Type B pancreatic cell (in vitro differentiated cells): ENCODE measurements at places on chromosomes 5 and 9. TPM values are rescaled to one million over a fixed set of nuclear protein-coding genes. Genes with fewer than 3 reads are reported as not detected.

- no peak overlapping the region for H3K27ac ChIP-seq
- H3K27me3 ChIP-seq: peaks cover 64% of the 10 kb centered on the region
- peak overlapping the region; percentile 0 for H3K4me3 ChIP-seq
- peaks cover 13% of the 10 kb centered on the region for H3K4me1 ChIP-seq
Observed at GRCh38 chr5:157463621-157464518, 3.9 kb downstream of the NIPAL4 start.

DNA sequence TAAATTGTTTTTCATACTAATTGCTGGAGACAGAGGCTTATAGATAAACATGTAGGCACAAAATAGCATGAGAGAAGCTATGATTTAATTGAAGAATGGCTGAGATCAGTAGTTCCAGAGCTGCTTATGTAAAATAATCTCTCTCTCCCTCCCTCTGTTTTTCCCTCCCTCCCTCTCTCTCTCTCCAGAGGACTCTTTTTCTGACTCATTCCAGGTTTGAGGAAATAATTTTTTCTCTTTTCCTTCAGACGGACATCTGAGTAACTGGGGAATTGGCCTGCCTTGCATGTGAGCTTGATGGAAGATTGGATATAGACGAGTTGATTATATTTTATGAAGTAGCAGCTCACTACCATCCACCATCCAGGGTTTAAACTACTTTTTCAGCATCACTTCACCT, 35.5 kb downstream of the KCTD16 start:
- H3K36me3 ChIP-seq: no peaks in the 10 kb centered on the region
- no peak for DNase-seq
- H3K4me3 ChIP-seq: peak overlapping the region; percentile 63
- peaks cover 19% of the 10 kb centered on the region for H3K4me1 ChIP-seq

GRCh38 chr5:106094204-106094607, 1576.5 kb downstream of the EFNA5 start:
- H3K4me3 ChIP-seq: no peak overlapping the region
- no peaks in the 10 kb centered on the region for H3K27me3 ChIP-seq
- no peaks in the 10 kb centered on the region for H3K36me3 ChIP-seq
- no peak overlapping the region for H3K27ac ChIP-seq

GRCh38 chr5:137415231-137415681, 83.9 kb downstream of the SPOCK1 start:
- peaks cover 4% of the 10 kb centered on the region for H3K36me3 ChIP-seq
- no peak for DNase-seq
- H3K27ac ChIP-seq: no peak overlapping the region
- H3K4me1 ChIP-seq: no peaks in the 10 kb centered on the region

Gene TBCA
- 208 and 226 TPM in 2 replicates for total RNA-seq

- H3K4me3 ChIP-seq: no peak overlapping the region
- H3K27ac ChIP-seq: no peak overlapping the region
- DNase-seq: no peak
- peaks cover 3% of the 10 kb centered on the region for H3K4me1 ChIP-seq
- peaks cover 12% of the 10 kb centered on the region for H3K27me3 ChIP-seq
Observed at GRCh38 chr5:150101023-150101422, 14.7 kb upstream of the CSF1R start.

DNA sequence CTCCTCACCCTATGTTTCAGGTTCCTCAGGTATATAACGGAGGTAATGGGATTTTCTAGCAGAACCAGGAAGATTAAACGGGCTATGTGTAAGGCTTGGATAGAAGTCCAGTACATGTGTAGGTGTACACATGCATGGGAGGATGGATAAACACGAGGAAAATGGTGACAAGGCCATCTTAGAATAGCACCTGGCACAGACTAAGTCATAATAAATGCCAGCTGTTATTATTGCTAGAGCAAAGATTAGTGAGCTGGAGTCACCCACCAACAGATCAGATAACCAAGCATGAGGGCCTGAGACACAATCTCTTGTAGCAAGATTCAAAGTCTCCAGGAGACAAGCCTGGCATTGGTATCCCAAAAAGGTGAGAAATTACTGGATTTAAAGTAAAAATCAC, 21.1 kb downstream of the SPOCK1 start:
- no peaks in the 10 kb centered on the region for H3K36me3 ChIP-seq
- no peak overlapping the region for H3K4me3 ChIP-seq
- no peak for DNase-seq
- H3K27me3 ChIP-seq: peaks cover 2% of the 10 kb centered on the region
- no peak overlapping the region for H3K27ac ChIP-seq
- H3K4me1 ChIP-seq: no peaks in the 10 kb centered on the region

Gene ZBTB43
- total RNA-seq: 16.7 and 19.5 TPM in 2 replicates

- no peak overlapping the region for H3K4me3 ChIP-seq
- no peaks in the 10 kb centered on the region for H3K36me3 ChIP-seq
- no peak for DNase-seq
- H3K27ac ChIP-seq: no peak overlapping the region
- no peaks in the 10 kb centered on the region for H3K4me1 ChIP-seq
Observed at GRCh38 chr5:136808756-136809155, 443.4 kb upstream of the TRPC7 start.
